ENCODE measurements at places on chromosomes 1 and 21.

DNA sequence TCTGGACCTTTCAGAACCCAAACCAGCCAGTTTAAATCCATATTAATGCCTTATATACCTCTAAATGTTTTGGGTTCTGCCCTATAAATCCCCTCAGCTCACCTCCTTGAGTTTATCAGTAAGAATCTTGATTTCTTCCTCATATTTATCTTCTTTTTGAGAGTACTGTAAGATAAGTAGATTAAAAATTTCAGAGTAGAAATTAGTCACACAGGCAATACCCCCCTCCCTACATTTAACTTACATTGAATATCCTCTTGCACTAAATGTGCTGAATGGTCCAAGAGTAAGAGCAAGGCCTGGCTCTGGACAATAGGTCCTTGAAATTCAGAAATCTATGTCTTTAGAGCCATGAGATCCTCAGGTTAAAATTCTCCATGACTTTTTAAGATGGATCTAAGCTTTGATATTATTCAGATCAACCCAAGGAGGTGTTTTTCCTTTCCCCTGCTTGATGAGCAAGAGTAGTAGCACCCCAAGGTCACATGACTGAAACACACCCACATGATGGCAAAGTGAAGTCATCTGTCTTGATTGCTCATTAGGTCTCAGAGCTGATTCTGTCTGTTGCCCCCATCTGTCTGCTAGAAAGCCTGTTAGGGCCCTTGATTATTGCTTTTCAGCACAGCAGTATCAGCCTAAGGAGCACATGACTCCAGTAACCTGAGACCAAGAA lies 15.8 kb upstream of the NUP210L start:
- no peak for DNase-seq

DNA sequence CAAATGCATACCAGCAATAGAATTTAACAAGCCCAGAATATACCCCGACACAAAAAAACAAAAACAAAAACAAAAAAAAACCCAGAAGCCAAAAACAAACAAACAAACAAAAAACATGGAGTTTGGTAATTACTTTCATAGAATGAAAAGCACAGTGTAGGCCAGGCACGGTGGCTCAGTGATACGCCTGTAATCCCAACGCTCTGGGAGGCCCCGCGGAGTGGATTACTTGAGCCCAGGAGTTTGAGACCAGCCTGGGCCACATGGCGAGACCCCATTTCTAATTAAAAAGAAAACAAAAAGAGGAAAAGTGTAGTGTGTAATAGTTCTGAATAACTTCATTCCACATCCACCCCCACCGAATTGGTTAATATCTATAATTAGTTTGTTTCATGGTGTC lies 1265.7 kb downstream of the NCAM2 start:
- no peak for DNase-seq

- DNase-seq: no peak
These were observed 64.5 kb downstream of the RPAP2 start for GRCh38 chr1:92363401-92363800.

DNA sequence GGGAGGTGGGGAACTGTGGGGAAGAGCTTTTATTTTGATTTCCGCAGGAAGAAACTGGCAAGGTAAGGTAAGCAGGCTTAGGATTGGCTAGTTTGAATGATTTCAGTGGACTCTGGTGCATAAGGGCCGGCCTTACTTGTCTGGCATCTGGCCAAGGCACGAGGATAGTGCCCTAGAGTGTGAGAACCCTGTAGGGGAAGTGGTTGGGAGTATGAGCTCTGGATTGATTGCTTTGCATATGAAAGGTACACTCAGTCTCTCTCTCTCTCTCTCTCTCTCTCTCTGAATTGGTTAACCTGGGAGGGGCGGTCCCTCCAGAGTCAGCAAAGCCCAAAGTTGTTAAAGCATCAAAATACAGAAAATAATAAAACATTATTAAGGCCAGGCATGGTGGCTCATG lies 463.0 kb downstream of the SIPA1L2 start:
- no peak for DNase-seq

- no peak for DNase-seq
These were observed 36.2 kb upstream of the DOCK7 start for GRCh38 chr1:62724430-62724829.

DNA sequence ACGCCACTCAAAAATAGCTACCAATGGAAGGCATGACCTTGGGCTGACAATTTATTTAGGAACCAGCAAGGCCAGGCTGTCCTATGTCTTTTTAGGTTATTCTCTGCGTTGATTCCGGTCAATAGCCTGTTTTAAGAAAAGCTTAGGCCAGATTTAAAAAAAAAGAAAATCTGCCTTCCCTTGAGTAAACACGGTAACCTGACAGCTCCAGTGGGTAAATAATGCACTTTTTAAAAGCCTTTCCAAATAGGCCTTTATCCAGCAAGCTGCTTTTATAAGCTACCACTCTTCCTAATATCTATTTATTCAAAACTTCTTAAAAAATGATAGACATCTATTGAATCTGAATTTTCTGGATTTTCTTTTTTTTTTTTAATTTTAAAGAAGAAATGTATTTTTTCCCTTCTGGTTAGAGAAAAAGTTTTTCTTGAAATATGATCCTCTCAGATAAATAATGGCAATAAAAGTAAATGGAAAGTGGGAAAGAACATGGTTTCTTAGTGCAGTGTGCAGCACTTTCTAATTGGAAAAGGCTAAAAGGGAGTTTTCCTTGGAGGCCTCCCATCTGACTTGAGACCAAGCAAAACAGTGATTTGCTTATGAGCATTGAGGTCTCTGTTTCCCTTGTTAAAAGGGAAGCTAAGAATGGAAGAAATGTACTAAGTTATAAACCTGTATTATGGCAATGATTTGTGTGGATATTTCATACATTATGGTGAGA lies 281.0 kb upstream of the RUNX1 start:
- DNase-seq: no peak

GRCh38 chr1:39882152-39882551 lies 1.2 kb downstream of the TRIT1 start:
- no peak for DNase-seq

- DNase-seq: no peak
These were observed 23.0 kb downstream of the DPH5 start for GRCh38 chr1:101002551-101002950.

- no peak for DNase-seq
These were observed 16.9 kb downstream of the MATN1 start for GRCh38 chr1:30706528-30706927.

GRCh38 chr1:65172936-65173690 lies 25.1 kb downstream of the AK4 start:
- DNase-seq: no peak

Measured in fibroblast of skin of left quadriceps (primary cell).